Frontal cortex (tissue), 4 donors: ENCODE measurements at places on chromosomes 2 and 18. TPM values are rescaled to one million over a fixed set of nuclear protein-coding genes. Genes with fewer than 3 reads are reported as not detected.

DNA sequence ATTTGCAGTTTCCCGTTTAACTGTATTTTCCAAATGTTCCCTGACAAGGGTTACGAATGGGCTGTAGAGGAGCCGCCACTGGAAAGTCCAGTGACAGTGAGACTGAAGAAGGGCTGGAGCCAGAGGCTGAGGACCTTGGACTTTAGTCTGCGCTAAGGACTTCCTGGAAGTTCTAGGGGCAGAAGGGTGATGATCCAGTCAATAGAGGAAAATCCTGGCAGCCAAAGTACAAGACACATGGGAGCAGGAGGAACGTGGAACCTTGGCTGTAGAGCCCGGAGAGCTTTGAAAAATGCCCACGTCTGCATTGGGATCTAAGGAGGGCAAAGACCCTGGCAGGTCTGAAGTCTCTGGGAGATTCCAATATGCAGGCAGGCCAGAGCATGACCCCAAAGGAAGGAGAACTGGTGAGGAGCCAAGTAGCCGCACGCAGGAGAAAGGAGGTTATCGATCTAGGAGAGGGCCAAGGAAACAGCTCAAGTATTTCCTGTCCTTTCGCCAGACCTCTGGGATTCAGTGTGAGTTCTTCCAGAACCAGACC lies 28.5 kb downstream of the MBP start:
- DNase-seq: no peak

GRCh38 chr2:11093467-11093866 lies 61.8 kb upstream of the SLC66A3 start:
- no peak for DNase-seq

SEPTIN10 gene
- total RNA-seq: 115 TPM

SFTPB gene
- total RNA-seq: not detected

DNA sequence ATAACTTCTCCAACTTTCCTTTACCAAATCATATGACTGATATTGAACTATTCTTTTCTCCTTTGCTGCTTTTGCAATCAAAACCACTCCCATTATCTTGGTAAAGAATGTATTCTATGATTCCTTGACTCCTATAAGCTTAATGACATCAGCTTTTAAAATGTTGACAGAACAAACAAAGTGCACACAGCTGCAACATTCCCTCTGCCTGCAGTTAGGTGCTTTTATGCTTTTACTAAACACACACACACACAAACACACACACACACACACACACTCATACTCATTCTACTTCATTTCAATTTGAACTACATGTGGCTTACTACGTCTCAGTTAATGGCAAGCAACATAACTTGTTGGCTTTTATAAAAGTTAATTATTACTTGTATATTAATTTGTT lies 946.6 kb downstream of the DPP10 start:
- no peak for DNase-seq

ADCYAP1 gene
- 7.3 TPM for total RNA-seq

SIX2 gene
- total RNA-seq: 0.41 TPM

DNA sequence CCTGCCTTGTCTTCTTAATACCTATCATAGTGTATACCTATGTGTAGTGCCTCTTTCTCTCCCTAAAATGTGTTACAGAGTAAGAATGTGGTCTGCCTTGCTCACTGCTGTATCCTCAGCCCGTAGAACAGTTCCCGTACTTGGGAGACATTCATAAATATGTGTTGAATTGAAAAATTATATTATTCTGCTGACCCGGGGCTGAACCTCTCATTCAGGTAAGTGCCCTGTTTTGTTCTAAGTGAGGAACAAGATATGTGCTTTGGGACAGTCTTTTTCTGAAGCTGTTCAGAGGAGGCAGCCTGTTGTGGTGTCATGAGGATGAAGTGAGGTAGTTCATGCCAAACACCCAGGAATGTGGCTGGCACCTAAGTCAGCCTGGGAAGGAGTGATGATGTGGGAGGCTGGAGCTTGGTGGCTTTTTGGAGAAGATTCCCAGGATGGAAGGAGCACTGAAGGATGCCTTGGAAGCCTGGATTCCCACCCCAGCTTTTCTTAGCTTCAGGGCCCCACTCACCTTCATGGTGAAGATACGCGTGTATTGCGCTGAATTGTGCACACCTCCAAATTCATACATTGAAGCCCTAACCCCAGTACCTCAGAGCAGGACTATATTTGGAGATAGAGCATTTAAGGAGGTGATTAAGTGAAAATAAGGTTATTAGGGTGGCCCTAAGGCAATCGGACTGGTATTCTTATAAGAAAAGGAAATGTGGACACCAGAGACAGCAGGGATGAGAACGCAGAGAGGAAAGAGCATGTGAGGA lies 166.3 kb downstream of the DDX1 start:
- DNase-seq: no peak

TXNL1 gene
- 53.4 TPM for total RNA-seq

- no peak for DNase-seq
Observed at GRCh38 chr2:486371-486770, 190.8 kb downstream of the TMEM18 start.

DNA sequence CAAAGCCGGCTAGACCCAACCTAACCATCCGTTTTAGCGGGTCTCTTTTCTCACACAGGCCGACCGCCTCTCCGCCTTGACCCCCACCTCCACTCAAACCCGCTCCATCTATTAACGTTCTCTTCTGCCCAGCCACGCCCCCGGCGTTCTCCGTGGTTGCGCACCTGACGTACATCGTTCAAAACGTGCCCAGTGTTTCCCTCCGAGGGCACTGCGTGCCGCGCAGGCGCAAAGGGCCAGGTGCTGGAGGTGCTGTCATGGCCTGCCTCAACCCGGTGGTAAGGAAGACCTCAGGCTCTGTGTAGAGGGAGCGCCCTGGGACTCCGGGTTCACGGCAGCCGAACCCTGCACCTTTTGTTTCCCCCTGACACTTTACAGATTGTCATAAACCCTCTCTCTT lies at the start of gene GTF2A1L:
TSS of gene GTF2A1L (plus strand) at position 239 of the 400 bp plus-strand sequence. CDS start at position 258, 19 bp downstream.
- no peak for DNase-seq

UPP2 gene
- total RNA-seq: 1.6 TPM

- no peak for DNase-seq
Observed at GRCh38 chr2:200161458-200161857, 145.0 kb upstream of the SPATS2L start.

DNA sequence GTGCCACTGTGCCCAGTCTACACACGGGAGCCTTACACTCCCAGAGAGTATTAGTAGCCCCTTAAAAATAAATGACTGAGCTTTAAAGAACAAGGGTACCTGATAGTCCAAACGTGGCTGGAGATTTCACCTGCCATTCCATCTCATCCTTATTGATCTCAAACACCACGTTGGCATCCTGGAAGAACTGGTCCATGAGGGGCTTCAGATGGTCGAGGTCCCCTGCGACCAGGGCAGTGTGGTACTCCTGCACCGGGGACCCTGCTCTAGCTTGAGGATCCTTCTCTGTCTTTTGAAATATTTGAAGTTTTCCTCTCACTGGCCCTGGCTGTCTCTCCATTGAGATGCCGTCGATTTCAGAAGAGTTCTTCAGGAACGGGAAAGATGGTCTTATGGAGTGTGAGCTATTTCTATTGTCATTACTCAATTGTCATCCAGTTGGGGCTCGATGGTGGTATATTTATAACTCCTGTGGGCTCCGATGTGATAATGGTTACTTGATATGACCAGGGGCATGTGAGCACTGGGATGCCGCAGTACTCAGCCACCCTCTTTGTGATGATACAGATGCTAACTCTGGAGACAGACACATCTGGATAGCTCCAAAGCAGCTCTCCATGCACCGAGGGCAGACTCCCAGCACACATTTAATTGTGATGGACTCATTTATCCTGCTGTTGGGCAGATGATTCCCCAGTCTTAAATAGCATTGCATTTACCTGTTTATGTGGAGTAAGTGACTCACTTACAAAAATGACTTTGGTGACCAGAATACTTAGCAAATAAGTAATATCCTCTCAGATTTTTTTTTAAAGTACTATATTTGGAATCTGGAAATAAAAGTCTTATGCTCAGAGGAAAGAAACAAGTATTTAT lies 22.8 kb downstream of the ASB18 start:
- no peak for DNase-seq

DTNA gene
- 46.5 TPM for total RNA-seq

- DNase-seq: no peak
Observed at GRCh38 chr2:23940718-23941620, 706 bp downstream of the UBXN2A start.

DNA sequence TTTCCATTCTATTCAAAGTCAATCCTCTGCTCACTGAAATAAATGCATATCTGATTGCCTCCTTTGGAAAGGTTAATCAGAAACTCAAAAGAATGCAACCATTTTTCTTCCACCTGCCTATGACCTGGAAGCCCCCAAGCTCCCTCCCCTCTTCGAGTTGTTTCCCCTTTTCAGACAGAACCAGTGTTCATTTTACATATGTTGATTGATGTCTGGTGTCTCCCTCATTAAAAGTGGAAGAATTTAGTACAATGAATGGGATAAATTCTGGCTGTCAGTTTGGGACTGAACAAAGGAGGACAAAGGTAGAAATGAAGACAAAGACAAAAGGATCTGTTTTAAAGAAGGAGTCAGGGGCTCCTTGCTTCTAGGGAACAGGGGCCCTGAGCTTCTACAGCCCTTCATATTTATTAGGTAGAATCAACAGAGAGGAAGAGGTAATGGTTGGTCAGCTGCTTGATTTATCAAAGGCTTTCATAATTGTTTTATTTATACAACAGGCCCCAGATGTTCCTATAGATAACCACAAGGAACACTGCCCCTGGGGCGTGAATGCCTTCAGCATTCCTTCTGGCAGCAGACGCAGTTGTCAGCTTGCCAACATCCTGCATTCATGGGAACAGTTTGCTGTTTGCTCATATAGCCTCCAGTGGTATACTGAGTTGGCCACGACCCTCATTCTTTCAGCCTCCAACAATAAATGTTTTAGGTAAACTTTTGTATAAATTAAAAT lies 949.8 kb upstream of the LRATD1 start:
- no peak for DNase-seq

AGXT gene
- not detected for total RNA-seq

- no peak for DNase-seq
Observed at GRCh38 chr2:32807662-32808061, 139.1 kb upstream of the LTBP1 start.
